Inflammatory macrophage treated with lipopolysaccharide for 1 hour (primary cell): ENCODE measurements at places on chromosomes 2 and 18.

DNA sequence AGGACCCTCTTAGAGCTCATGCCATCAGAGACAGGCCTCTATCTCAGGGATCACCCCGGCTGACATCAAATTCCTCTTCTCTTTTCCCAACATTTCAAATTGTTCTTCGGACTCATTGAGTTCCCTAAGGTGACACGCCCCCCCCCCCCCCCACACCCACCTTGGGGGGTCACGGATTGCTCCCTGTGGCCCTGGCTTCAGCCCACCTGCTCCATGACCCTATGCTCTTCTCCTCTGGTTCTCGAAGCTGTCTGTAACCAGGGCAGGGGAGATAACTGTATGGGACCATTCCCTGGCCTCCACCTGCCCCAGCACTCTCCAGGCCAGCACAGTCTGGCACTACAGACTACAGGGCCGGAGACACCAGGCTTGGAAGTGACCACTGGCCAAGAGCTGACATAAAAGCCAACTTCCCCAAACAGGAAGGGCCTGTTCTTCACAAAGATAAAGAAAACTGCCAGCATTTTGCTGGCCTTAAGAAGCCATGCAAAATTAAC is 7.1 kb downstream of the MTERF4 start:
- DNase-seq: no peak

- no peak for DNase-seq
Measured at GRCh38 chr2:216031960-216032689, 18.8 kb upstream of the MREG start.

DNA sequence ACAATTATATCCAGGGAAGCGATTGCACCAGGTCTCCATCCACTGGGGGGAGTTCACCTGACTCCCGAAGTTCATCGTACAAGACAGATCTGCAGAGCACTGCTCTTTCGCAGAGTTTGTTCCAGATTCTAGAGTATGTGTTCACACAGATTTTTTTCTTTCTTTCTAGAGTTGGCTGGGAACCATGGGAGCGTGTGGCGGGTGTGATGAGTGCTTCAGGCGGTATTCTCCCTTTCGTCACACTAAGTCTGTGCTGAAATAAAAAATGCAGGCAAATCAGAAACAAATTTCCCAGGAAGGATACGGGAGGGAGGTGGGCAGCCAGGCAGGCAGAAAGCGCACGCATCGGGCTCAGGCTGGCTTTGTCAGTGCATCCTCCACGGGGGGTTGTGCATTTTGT is 129.8 kb upstream of the SOX11 start:
- no peak for DNase-seq

- peak; percentile 22 for DNase-seq
Measured at GRCh38 chr2:196413821-196414274, 225.7 kb upstream of the CCDC150 start.

- peak; percentile 70 for DNase-seq
Measured at GRCh38 chr2:9333591-9334171, 89.6 kb downstream of the ITGB1BP1 start.

DNA sequence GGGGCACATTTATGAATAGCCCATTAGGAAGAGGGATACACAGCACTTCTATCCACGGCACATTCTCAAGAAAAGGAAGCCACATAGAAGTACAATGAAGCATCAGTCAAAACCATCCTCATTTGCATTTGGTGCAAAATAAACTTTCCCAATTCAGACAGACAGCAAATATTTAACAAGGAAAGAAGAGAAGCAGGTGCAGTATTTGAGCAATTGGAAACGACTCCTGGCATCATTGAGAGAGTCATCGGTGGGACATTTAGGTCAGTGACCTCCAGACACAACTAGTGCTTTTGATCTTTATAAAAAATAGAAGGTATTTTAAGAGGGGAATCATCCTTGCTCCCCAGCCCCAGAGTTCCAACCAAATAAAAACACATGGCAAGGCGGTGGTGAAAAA is 118.0 kb downstream of the MREG start:
- no peak for DNase-seq

DNA sequence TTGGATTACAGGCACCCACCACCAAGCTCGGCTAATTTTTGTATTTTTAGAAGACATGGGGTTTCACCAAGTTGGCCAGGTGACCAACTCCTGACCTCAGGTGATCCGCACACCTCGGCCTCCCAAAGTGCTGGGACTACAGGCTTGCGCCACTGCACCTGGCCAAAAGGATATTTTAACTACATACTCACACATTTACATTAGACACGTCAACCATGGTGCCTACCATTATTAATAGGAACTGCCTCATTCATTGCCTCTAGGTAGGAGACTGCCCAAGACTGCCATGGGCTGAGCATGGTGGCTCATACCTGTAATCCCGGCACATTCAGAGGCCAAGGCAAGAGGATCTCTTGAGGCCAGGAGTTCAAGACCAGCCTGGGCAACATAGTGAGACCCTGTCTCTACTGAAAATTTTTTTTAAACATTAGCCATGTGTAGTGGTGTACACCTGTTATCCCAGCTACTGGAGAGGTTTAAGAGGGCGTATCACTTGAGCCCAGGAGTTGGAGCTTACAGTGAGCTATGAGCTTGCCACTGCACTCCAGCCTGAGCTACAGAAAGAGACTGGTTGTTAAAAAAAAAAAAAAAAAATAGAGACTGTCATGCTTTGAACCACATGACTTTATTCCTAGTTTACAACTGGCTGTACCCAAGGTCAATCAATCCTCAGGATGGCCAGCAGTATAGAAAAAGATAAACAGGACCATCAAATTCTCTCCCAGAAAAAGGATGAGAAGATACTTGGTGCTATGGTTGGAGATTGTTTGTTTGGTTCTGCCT is 31.1 kb upstream of the EPC2 start:
- DNase-seq: no peak

DNA sequence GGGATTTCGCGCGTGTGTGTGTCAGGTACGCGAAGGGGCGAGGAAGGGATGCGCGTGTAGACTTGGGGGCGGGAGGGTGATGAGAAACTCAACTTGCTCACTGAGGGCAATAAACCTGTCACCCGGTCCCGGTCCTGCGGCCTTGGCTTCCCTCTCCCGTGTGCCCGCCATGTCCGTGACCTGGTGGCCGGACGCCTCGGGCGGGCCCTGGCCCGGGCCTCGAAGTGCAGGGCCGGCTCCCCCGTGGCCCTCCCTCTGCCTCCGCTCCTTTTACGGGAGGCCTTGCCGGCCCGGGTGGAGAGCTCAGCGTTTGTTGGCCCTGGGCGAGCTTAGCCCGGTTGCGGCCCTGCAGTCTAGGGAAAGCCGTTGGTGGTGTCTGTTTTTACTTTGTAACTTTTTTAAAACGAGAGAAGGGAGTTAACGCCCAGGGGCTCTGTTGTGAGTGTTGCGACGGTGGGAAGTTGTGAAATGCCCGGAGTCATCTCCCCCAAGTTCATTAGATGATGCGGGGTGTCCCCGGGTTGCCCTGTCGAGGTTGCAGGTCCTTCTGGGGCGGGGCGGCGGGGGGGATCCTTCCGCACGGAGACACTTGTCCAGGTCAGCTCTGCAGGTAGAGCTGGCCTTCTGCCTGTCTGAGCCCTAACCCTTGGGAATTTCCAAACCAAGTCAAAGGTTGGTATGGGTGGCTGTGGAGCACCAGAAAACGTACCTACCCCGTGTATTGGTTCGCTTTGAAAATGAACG is 883 bp downstream of the SMCHD1 start:
- DNase-seq: peak; percentile 43

DNA sequence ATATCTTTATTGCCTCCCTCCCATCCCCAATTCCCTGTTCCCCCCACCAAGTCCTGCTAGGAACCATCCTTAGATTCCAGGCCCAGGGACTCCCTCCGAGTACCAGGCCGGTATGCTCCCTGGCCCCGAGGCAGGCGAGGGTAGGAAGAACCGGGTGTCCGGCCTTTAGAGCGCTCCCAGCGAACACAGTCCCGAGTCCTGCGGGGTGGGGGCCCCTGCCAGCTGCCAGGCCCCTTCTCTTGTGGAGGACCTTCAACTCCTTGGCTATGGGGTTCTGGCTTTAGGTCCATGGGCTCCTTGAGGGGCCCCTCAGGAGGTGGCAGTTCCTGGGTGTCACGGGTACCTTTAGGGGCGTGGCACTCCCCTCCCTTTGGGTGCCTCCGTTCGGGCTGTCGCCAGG is 4.4 kb downstream of the BCS1L start:
- DNase-seq: no peak

DNA sequence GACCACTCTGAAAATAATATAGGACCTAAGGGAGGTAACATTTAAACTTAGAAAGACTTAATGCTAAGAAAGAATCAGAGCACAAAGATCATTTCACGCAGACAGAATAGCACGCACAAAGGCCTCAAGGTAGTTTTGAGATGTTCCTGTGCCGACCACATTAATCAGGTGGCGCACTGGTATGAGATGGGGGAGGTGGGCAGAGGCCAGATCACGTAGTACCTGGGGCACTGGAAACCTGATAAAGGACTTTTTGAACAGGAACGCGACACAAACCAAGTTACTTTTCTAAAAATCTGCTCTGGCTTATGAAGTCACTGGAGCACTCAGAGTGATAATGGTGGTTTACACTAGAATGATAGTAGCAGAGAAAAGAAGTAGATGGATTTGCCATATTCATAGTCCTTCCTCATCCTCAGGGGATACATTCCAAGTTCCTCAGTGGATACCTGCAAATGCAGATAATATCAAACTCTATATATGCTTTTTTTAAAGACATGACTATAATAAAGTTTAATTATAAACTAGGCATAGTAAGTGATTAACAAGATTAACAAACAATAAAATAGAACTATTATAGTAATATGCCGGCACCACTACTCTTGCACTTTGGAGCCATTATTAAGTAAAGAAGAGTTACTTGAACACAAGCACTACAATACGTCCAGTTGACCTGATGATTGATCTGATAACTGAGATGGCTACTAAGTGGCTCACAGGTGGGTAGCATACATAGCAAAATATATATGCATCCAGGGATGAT is 42.6 kb upstream of the CDCA7 start:
- DNase-seq: no peak

DNA sequence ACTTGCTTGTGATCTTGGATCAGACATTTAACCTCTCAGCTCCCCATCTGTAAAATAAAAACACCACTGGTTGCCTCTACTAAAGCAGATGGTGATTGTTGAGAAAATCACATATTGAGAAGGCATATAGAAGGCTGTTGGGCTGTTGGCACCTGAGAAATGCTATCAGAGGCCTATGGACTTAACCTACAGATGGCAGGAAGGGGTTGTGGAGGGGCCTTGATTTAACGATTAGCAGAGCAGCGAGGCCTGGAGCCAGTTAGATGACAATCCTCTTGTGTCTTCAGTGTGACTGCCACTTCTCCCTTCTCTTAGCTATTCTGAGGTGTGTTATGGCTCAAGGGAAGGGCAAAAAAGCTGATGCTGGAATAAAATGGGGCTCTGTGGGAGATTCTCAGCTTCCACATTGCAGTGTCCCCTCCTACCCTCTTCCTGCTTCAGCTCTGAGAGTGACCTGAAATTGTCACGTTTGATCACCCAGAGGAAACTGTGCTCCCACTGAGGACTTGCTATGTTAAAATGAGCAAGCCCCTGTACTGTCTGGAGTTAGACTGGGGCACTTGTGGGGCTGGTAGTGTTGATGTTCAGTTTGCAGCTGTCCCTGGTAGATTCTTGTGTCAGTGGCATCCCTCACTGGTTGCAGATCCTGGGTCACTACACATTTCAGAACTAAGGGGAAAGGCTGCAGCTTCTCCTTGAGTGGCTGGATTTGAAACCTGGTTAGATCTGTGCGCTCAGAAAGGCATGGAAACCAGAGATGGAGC is 31.5 kb downstream of the CXCR4 start:
- peak; percentile 6 for DNase-seq

DNA sequence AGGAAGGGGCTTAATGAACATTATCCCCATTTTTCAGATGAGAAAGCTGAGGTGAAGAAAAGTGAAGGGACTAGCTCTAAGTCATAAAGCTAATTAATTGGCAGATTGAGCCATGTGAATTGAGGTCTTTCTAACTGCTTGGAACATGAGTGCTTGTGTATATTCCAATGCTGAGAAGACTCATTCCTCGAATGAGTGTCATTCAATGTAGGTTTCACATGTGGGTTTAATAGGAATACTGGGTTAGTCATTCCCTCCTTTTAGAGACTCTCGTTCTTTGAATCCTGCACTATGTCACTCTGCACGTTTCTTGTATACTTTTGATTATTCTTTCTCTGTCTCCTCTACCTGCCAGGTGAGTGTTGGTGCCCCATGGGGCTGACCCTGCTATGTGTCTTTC is 218.2 kb downstream of the HRH4 start:
- DNase-seq: no peak

GRCh38 chr2:179840840-179841239 is 20.6 kb downstream of the ZNF385B start:
- no peak for DNase-seq

GRCh38 chr2:181126311-181126868 is 146.0 kb downstream of the UBE2E3 start:
- DNase-seq: no peak
